ENCODE measurements at places on chromosomes 11 and 22.

DNA sequence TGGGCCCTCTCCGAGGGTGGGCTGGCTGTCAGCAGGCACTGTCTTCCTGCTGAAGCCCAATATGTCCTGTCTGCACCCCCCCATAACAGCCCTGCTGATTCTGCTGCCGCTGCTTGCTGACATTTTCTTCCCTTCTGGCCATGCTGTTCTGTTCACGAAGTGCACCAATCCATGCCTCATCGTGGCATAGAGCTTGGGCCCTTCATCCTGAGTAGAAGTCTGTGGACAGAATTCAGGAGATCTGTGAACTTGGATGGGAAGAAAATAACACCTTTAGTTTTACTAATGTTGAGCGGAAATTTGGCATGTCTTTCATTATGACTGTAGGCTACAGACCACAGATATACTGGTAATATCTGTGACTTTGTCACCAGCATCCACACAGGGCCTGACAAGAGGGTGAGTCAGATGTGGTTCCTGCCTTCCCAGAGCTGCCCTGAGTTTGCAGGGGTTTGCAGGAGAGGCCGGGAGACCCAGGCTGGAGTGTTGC is 14.1 kb upstream of the KIAA0930 start:
- no peak for DNase-seq
- H3K4me1 ChIP-seq: no peaks in the 10 kb centered on the region
- no peaks in the 10 kb centered on the region for H3K27me3 ChIP-seq
- no peak overlapping the region for H3K27ac ChIP-seq

DNA sequence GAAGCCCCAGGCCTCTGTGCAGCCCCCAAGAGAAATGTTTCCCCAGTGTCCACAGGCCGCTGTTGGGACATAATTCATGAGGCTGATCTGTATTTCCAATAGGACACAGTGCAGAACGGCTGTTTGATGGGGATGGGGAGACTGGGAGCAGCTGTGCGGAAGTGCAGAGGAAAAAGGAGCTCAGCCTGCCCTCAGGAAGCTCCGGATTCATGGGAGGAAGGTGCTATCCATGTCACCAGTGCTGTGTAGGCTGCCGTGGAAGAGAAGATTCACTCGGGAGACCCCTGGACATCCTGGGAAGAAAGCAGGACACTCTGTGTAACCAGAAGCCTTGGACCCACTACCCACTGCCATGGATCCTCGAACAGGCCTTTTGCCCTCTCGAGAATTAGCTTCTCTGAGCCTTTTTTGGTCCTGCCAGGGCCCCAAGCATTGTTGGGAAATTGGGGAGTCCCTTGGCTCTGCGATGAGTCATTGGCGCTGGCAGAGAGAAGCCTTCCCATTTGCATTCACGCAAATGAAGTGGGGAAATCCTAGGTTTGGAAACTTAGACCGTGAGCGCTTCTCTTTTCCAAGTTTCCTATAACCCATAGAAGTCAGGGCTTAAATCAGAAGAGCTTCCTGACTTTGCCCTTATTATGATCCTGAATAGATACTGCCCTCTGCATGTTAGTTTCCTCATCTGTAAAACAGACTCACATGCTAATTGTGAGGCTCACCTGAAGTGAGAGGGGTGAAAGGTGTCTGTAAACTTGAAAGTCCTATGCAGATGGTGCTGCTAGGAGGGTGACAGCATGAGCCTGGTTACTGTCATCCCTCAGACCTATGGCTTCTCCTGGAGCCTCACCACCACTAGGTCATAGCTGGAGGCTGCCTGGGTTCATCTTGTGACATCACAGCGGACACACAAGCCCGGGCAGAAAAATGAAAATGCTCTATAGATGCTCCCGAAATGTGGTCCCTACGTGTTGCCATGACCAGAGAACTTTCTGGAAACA is 229.2 kb upstream of the B3GAT1 start:
- H3K4me1 ChIP-seq: no peaks in the 10 kb centered on the region
- H3K27ac ChIP-seq: no peak overlapping the region
- H3K36me3 ChIP-seq: no peaks in the 10 kb centered on the region
- H3K4me3 ChIP-seq: no peak overlapping the region
- H3K27me3 ChIP-seq: no peaks in the 10 kb centered on the region

DNA sequence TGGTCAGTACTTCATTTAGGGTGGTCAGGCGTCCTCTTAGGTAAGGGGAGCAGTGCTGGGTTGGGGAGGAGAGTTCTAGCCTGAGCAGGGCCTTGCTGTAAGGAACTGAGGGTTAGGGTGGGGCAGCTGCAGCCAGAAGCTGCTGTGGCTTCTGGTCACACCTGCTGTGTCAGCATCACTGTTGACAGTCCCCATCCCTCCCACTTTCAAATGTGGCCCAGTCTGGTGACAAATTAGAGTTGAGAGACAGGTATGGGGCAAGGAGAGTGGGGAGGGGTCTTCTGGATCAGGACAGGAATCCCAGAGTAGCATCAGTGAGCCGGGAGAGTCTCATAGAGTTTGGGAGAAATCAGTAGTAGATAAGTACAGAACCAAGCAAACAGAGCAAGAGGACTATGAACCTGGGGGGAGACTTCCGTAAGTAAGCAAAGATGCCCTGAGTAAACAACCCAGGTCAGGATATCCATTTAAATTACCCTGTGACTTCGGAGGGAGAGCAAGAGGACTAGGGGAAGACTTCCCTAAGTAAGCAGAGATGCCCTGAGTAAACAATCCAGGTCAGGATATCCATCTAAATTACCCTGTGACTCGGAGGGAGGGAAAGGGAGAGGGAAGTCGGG is 53.7 kb downstream of the PPP6R2 start:
- no peaks in the 10 kb centered on the region for H3K27me3 ChIP-seq
- peaks cover 6% of the 10 kb centered on the region for H3K4me1 ChIP-seq
- H3K27ac ChIP-seq: no peak overlapping the region

DNA sequence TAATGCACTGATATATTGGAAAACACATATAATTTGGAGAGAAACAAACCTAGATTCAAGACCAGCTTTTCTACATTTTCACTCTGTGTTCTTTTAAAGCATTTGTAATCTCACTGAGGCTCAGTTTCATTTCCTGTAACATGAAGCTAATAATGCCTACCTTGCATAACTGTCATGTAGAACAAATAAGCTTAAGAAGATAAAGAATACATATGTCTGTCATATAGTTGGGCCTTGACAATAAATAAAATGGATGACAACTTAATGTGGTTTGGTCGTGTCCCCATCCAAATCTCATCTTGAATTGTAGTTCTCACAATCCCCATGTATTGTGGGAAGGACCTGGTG is 35.2 kb upstream of the FIBIN start:
- peaks cover 3% of the 10 kb centered on the region for H3K4me1 ChIP-seq
- H3K4me3 ChIP-seq: no peak overlapping the region
- H3K27ac ChIP-seq: no peak overlapping the region
- H3K36me3 ChIP-seq: no peaks in the 10 kb centered on the region
- no peaks in the 10 kb centered on the region for H3K27me3 ChIP-seq
- DNase-seq: no peak

- no peaks in the 10 kb centered on the region for H3K36me3 ChIP-seq
- no peak overlapping the region for H3K27ac ChIP-seq
- no peak overlapping the region for H3K4me3 ChIP-seq
- H3K4me1 ChIP-seq: no peaks in the 10 kb centered on the region
These were observed 31.7 kb upstream of the KRTAP5-6 start for GRCh38 chr11:1665313-1665712.

DNA sequence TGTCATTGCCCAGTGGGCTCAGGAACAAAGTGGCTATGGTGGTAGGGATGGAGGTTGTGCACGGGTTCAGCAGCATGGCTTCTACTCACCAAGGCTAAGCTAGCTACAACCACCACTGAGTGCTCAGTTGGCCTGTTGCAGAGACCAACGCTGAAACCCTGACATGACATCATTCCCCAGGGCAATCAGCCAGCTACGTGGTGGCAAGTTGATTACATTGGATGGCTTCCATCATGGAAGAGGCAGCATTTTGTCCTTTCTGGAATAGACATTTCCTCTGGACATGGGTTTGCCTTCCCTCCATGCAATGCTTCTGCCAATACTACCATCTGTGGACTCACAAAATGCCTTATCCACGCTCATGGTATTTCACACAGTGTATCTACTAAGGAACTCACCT is 634.3 kb downstream of the OPCML start:
- H3K4me1 ChIP-seq: no peaks in the 10 kb centered on the region
- no peaks in the 10 kb centered on the region for H3K36me3 ChIP-seq
- no peak overlapping the region for H3K27ac ChIP-seq
- no peaks in the 10 kb centered on the region for H3K27me3 ChIP-seq

- H3K4me1 ChIP-seq: peaks cover 20% of the 10 kb centered on the region
- H3K27me3 ChIP-seq: peaks cover 12% of the 10 kb centered on the region
- DNase-seq: no peak
- H3K27ac ChIP-seq: no peak overlapping the region
- H3K4me3 ChIP-seq: no peak overlapping the region
- H3K36me3 ChIP-seq: no peaks in the 10 kb centered on the region
These were observed 2.9 kb upstream of the KIRREL3 start for GRCh38 chr11:127003260-127003981.

DNA sequence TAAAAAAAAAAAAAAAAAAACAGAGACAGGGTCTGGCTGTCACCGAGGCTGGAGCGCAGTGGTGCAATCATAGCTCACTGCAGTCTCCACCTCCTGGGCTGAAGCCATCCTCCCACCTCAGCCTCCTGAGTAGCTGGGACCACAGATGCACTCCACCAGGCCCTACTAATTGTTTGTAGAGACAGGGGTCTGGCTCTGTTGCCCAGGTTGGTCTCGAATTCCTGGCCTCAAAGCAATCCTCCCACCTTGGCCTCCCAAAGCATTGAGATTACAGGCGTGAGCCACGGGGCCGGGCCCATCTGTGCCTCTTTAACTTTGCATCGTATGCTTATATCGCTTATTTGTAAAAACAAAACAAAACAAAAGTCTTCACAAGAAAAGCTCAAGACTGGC is 3.1 kb downstream of the CPT1A start:
- H3K36me3 ChIP-seq: no peaks in the 10 kb centered on the region
- no peaks in the 10 kb centered on the region for H3K27me3 ChIP-seq
- DNase-seq: no peak

DNA sequence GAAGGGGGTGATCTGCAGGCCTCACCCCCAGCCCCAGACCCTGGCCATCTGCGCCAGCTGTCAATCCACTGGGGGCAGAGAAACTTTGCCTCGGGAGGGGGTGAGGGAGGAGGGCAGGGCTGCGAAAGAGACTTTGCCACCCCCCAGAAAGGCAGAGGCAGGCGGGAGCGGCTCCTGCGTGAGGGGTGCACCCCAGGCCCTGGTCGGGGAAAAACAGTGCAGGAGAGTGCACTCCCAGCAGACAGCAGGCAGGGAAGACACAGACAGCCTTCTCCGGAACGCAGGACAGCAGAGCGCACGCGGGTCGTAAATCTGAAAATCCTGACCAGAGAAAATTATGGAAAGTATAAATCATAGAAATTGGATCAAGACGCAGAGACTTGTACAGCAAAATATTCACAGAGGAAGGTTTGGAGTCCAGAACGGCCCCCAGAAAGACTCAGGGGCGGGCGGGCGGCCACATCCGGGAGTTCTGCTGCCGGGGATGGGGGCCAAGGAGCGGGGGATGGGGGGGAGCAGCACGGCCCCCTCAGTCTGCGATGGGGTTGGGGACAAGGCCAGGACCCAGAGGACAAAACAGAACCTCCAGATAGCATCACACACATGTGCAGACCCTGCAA is 8.0 kb upstream of the MRPL23 start:
- no peaks in the 10 kb centered on the region for H3K27me3 ChIP-seq
- H3K36me3 ChIP-seq: no peaks in the 10 kb centered on the region
- peak overlapping the region; percentile 53 for H3K27ac ChIP-seq

DNA sequence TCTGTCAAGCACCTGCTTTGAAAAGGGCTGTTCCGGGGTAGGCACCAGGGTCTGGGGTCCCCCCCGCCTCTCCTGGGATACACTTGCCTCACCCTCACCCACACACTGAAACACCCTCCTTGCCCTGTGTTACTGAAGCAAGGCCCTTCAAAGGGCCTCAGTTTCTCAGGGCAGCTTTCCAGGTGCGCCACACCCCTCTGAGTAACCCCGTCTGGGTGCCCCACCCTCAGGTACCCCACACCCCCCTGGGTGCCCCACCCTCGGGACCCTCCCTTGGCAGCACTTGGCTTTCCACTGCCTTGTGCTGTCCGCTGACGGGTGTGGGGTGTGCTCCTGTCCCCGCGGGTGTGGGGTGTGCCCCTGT is 413.6 kb downstream of the TBC1D22A start:
- no peak for DNase-seq
- H3K27me3 ChIP-seq: no peaks in the 10 kb centered on the region
- H3K4me3 ChIP-seq: no peak overlapping the region
- no peaks in the 10 kb centered on the region for H3K36me3 ChIP-seq
- no peaks in the 10 kb centered on the region for H3K4me1 ChIP-seq

All from vagina (tissue), 2 donors.